ENCODE measurements at places on chromosomes 16 and 17. TPM values are rescaled to one million over a fixed set of nuclear protein-coding genes. Genes with fewer than 3 reads are reported as not detected.
A peak's percentile ranks its signal among the peaks of the same experiment; 100 is the strongest.

- no peaks in the 10 kb centered on the region for H3K36me3 ChIP-seq
- no peak overlapping the region for H3K27ac ChIP-seq
- H3K4me3 ChIP-seq, result no peak overlapping the region
- H3K27me3 ChIP-seq, result no peaks in the 10 kb centered on the region
- no peak for DNase-seq
These were observed 17.0 kb upstream of the RPL38 start for GRCh38 chr17:74186498-74186897.

DNA sequence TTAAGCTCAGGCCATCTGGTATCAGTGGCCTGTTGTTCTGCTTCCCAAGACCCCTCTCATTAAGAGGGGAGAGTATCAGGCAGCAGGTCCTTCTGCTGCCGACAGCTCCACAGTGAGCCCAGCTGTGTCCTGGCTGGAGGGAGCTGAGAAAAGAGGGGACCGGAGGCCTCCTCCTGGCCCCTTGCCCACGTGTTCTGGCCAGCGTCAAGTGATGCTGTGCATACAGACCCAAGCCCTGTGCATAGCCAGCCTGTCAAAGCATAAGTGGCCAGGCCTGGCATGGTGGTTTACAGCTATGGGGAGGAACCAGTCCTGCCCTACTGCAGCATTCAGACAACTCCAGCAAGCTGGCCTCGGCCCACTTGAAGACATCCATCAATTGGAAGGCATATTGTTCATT, 48.0 kb downstream of the ABCC6 start:
- H3K27me3 ChIP-seq, result no peaks in the 10 kb centered on the region
- H3K27ac ChIP-seq, result no peak overlapping the region
- H3K4me1 ChIP-seq, result no peaks in the 10 kb centered on the region
- no peak overlapping the region for H3K4me3 ChIP-seq
- DNase-seq, result no peak

DNA sequence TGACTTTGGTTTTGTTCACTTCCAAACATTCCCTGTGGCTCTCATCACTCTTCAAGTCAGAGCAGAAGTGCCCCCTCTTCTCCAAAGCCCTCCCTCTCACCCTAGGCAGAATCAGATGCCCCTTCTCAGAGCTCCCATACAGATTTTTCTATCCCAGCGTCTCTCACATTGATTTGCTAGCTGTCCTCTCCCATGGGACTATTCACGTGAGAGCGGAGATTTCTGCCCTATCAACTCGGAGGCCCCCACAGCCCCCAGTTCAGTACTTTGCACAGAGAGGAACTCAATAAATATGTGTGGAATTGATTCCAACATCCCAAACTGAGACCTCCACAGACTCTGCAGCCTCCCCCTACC, 182.6 kb downstream of the C16orf78 start:
- no peaks in the 10 kb centered on the region for H3K4me1 ChIP-seq
- H3K36me3 ChIP-seq, result no peaks in the 10 kb centered on the region
- H3K27ac ChIP-seq, result no peak overlapping the region
- no peak overlapping the region for H3K4me3 ChIP-seq
- no peaks in the 10 kb centered on the region for H3K27me3 ChIP-seq
- no peak for DNase-seq

- no peaks in the 10 kb centered on the region for H3K36me3 ChIP-seq
- no peaks in the 10 kb centered on the region for H3K27me3 ChIP-seq
- no peak overlapping the region for H3K4me3 ChIP-seq
- no peak overlapping the region for H3K27ac ChIP-seq
- DNase-seq, result no peak
- H3K4me1 ChIP-seq, result no peaks in the 10 kb centered on the region
These were observed 46.6 kb upstream of the GRIN2A start for GRCh38 chr16:10228779-10229178.

- DNase-seq, result peak; percentile 70
- H3K27ac ChIP-seq, result peak overlapping the region; percentile 91
- peaks cover 80% of the 10 kb centered on the region for H3K4me1 ChIP-seq
These were observed 2.5 kb downstream of the VASN start for GRCh38 chr16:4373909-4374742.

GRCh38 chr17:62705778-62706597, 78.5 kb downstream of the MRC2 start:
- H3K4me1 ChIP-seq, result peaks cover 8% of the 10 kb centered on the region
- H3K36me3 ChIP-seq, result no peaks in the 10 kb centered on the region
- no peak for DNase-seq
- H3K27me3 ChIP-seq, result no peaks in the 10 kb centered on the region

- H3K4me1 ChIP-seq, result no peaks in the 10 kb centered on the region
- no peak overlapping the region for H3K4me3 ChIP-seq
- no peaks in the 10 kb centered on the region for H3K27me3 ChIP-seq
- no peak overlapping the region for H3K27ac ChIP-seq
- H3K36me3 ChIP-seq, result no peaks in the 10 kb centered on the region
These were observed 58.3 kb downstream of the VPS35L start for GRCh38 chr16:19613834-19614233.

GRCh38 chr17:45312477-45313420, 4.1 kb downstream of the MAP3K14 start:
- DNase-seq, result no peak
- no peaks in the 10 kb centered on the region for H3K27me3 ChIP-seq
- H3K4me1 ChIP-seq, result peaks cover 45% of the 10 kb centered on the region
- peak overlapping the region; percentile 36 for H3K4me3 ChIP-seq

- no peak for DNase-seq
- no peaks in the 10 kb centered on the region for H3K27me3 ChIP-seq
- no peak overlapping the region for H3K4me3 ChIP-seq
- no peaks in the 10 kb centered on the region for H3K4me1 ChIP-seq
- no peak overlapping the region for H3K27ac ChIP-seq
These were observed 52.9 kb upstream of the MAF start for GRCh38 chr16:79653373-79653891.

DNA sequence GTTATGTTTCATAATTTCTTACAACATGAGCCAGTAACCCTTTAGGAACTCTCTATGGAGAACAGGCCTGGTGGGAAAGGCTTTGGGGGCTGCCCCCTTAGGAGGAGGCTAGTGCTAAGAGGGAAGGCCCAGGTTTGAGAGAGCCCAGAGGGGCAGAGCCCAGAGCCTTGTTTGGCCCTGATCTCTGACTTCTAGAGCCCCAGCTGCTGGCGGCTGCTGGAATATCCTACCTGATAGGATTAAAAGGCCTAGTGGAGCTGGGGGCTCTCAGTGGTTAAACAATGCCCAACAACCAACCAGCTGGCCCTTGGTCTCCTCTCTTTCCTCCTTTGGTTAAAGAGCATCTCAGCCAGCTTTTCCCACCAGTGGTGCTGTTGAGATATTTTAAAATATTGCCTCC, 54.1 kb downstream of the IGF2BP1 start:
- H3K36me3 ChIP-seq, result no peaks in the 10 kb centered on the region
- no peak for DNase-seq
- H3K27ac ChIP-seq, result no peak overlapping the region
- no peak overlapping the region for H3K4me3 ChIP-seq

- H3K27ac ChIP-seq, result no peak overlapping the region
- no peak for DNase-seq
- H3K4me3 ChIP-seq, result no peak overlapping the region
These were observed 27.9 kb downstream of the VAT1L start for GRCh38 chr16:77816293-77816692.

DNA sequence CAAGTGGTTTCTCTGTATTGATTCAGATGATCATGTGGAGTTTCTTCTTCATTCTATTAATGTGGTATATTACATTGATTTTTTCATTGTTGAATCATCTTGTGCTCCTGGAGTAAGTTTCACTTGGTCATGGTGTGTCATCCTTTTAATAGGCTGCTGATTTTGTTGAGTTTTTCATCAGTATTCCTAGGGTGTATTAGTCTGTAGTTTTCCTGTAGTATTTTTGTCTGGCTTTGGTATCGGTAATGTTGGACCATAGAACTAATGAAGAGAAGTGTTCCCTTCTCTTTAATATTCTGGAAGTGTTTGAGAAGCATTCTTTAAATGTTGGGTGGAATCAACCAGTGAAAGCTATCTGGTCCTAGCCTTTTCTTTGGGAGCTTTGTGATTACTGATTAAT, 99.0 kb downstream of the OMG start:
- H3K27me3 ChIP-seq, result no peaks in the 10 kb centered on the region
- no peak for DNase-seq
- no peak overlapping the region for H3K4me3 ChIP-seq
- H3K36me3 ChIP-seq, result no peaks in the 10 kb centered on the region
- no peaks in the 10 kb centered on the region for H3K4me1 ChIP-seq

GRCh38 chr16:720447-720989, 428 bp upstream of the ANTKMT start:
- H3K36me3 ChIP-seq, result no peaks in the 10 kb centered on the region
- peak overlapping the region; percentile 64 for H3K4me3 ChIP-seq
- DNase-seq, result no peak
- H3K4me1 ChIP-seq, result peaks cover 14% of the 10 kb centered on the region
- H3K27me3 ChIP-seq, result no peaks in the 10 kb centered on the region
- peak overlapping the region; percentile 88 for H3K27ac ChIP-seq

GRCh38 chr16:68328151-68328859, 17.5 kb downstream of the PRMT7 start:
- no peaks in the 10 kb centered on the region for H3K27me3 ChIP-seq
- no peak overlapping the region for H3K27ac ChIP-seq
- H3K4me3 ChIP-seq, result no peak overlapping the region
- H3K4me1 ChIP-seq, result peaks cover 4% of the 10 kb centered on the region
- no peaks in the 10 kb centered on the region for H3K36me3 ChIP-seq

DNA sequence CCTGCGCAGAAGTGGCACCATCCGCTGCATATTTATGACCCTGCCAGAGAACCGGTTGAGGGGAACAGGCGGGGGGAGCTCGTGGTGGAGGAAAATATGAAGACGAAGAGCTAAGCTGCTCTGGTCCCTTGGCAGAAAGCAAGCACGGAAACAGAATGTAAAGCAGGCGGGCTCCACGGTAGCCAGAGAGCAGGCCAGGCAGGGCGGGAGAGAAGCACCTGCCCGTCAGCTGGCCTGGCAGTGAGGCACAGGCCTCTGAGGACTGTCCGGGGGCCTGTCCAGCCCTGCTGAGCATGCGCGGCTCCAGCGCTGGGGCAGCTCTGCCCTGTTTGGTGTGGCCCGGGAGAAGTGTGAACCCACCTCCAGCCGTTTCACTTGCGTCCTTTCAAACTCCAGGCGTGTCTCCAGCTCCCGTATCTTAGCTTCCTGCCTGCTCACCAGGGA, 46.7 kb downstream of the PIPOX start:
- no peaks in the 10 kb centered on the region for H3K27me3 ChIP-seq
- H3K4me3 ChIP-seq, result no peak overlapping the region
- H3K27ac ChIP-seq, result no peak overlapping the region

The KRT34 gene
- not detected for total RNA-seq

The SEZ6L2 gene
- total RNA-seq, result 5.0 TPM

The TEX14 gene
- 0.33 TPM for total RNA-seq

The CSH1 gene
- not detected for total RNA-seq

The CHST4 gene
- total RNA-seq, result 1.3 TPM

The CTU2 gene
- 8.2 TPM for total RNA-seq

The C16orf86 gene
- total RNA-seq, result 18.1 TPM

The SLC13A2 gene
- 0.66 TPM for total RNA-seq

The BCAR1 gene
- total RNA-seq, result 32.9 TPM

The DBNDD1 gene
- total RNA-seq, result 6.0 TPM

The IL21R gene
- 0.33 TPM for total RNA-seq

The HSDL1 gene
- total RNA-seq, result 25.8 TPM

The FNDC8 gene
- not detected for total RNA-seq

The PFN1 gene
- 487 TPM for total RNA-seq

The MYH13 gene
- total RNA-seq, result not detected

The DPEP3 gene
- total RNA-seq, result not detected

The CACNA1H gene
- 1.6 TPM for total RNA-seq

Measured in breast epithelium (tissue), 4 donors.